ENCODE measurements at places on chromosomes 1 and 21.

DNA sequence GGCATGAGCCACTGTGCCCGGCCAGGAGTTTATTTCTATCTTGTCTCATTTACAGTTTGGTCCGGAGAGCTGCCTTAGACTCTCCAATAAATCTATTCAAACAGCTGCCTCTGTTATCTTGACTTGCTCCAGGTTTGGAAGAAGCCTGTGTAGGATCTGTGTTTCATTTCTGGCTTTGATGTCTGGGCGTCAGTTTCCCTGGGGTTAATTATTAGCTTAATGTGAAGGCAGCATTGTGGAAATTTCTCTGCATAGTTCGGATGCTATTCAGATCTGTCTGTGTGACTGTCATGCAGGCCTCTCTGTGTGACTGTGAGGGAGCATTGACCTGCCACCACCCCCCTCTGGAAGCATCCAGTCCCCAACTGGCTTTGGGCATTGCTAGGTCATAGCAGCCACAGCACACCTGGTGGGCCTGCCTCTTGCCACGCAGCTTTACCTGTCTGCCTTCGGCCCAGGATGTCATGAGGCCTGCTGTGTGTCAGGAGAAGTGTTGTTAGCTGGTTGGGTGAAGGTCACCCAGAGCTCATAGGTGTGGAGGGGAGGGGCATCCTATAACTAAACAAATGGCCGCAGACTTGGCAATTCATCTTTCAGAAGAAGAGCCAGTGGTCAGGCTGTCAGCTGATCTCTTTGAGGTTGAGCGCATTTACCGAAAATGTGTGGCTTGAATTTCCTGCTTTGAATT, 9.8 kb downstream of the IFNGR2 start:
- no peak for DNase-seq

DNA sequence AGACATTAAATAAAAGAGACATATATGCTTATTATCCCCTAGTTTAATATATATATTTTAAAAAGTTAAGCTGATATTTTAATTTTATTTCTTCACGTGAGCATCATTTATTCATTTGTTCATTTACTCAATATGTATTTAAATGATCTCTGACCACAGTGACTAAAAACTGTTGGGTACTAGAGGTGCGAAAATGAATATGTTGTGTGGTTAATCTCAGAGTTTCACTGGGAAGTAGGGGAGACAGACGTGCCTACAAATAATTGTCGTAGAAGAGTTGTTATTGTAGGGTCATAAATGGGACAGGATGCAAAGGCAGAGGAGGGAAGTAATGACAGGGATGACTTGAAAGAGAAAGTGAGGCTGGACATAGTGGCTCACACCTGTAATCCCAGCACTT, 213.0 kb upstream of the CACYBP start:
- DNase-seq, result no peak

GRCh38 chr1:223240122-223240521, 97.1 kb upstream of the TLR5 start:
- no peak for DNase-seq

GRCh38 chr1:147238053-147238902, 4.2 kb upstream of the CHD1L start:
- no peak for DNase-seq

GRCh38 chr1:205928317-205928716, 14.9 kb downstream of the SLC26A9 start:
- no peak for DNase-seq

DNA sequence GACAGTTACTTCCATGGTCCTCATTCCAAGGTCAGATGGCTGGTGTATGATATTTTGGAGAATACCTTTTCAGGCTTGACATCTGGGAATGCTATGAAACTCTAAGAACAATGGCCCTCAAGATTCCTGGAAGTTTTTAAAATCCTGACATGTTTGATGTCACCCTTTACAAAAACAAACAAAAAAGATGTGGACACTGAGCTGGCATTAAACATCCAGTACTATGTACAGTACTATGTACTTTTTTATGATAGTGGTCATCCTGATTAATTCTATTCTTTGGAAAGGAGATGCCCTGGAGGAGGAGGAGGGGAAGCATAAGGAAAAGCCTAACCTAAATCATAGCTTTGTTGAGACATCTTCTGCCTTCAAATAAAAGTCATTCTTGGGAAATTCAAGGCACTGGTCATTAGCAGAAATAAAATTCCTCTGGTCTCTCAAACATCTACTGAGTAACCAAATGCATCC, 235.4 kb downstream of the HMCN1 start:
- no peak for DNase-seq

- no peak for DNase-seq
Measured at GRCh38 chr1:1895060-1895418, 4.2 kb upstream of the GNB1 start.

DNA sequence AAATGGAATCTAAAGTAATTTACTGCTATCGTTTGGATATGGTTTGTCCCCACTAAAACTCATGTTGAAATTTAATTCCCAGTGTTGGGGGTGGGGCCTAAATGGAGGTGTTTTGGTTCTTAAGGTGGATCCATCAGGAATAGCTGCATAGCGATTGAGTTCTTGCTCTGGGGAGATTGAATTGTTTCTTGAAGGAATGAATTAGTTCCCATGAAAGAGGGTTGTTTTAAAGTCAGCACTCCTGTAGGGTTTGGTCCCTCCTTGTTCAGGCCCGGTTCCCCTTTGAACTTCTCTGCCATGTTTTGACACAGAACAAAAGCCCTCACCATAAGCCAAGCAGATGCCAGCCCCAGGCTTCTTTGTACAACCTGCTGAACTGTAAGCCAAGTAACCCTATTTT, 170.9 kb downstream of the COL11A1 start:
- DNase-seq, result no peak

- no peak for DNase-seq
Measured at GRCh38 chr1:101264697-101265096, 27.9 kb downstream of the S1PR1 start.

DNA sequence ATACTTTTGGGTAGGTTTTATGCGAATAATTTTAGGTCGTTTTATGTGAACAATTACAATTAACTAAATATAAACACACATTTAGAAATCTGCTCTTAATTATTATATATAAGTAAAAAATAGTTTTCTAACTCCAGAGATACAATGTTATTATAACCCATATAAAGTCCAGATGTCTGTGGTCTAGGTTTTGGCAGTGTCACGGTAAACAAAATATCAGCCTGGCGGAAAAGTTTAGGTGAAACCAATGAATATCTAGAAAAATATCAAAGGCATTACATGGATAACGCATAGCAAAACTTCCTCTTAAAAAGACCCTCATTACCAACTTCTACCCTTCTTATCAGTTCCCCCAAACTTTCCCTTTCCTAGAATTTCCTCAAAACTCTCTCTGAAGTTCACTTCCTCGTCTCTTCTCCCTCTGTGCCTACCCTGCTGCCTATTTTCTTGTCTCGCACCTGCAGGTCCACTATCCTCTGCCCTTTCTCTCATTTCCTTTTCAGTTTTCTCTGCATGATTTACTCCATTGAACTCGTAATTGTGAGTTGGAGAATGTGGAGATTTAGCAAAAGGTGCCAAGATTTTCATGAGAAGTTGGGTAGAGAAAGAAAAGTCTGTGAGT, 21.8 kb downstream of the VTCN1 start:
- DNase-seq, result no peak

DNA sequence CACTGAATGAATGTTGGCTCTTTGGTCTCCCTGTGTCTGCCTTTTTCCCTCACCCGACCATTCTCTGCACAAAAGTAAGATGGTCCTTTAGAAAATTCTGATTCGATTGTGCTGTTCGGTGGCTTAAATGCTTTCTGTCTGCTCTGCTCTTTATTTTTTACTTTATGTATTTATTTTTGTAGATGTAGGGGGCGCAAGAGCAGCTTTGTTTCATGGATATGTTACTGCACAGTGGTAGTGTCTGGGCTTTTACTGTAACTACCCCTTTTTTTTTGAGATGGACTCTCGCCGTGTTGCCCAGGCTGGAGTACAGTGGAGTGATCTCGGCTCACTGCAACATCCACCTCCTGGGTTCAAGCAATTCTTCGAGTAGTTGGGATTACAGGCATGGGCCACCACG, 15.7 kb downstream of the NLRP3 start:
- no peak for DNase-seq

- no peak for DNase-seq
Measured at GRCh38 chr1:30763651-30764248, 6.2 kb upstream of the LAPTM5 start.

DNA sequence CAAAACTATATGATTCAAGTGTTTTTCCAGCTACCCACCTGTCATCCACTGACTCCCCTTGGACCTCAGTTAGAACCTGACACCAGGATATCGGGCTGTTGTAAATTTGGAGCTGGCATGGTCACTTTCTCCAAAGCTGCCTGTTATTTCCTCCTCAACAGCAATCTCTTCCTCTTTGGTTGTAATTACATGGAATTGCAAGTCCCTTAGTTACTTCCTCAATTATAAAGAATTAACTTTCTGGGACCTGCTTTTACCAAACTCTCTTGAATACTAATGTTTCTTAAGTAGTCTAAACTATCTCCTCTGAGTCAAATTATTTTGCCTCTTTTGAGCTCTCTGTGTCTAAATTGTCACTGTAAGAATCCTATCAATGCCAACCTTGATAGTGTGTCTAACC, 150.3 kb upstream of the SGIP1 start:
- no peak for DNase-seq

DNA sequence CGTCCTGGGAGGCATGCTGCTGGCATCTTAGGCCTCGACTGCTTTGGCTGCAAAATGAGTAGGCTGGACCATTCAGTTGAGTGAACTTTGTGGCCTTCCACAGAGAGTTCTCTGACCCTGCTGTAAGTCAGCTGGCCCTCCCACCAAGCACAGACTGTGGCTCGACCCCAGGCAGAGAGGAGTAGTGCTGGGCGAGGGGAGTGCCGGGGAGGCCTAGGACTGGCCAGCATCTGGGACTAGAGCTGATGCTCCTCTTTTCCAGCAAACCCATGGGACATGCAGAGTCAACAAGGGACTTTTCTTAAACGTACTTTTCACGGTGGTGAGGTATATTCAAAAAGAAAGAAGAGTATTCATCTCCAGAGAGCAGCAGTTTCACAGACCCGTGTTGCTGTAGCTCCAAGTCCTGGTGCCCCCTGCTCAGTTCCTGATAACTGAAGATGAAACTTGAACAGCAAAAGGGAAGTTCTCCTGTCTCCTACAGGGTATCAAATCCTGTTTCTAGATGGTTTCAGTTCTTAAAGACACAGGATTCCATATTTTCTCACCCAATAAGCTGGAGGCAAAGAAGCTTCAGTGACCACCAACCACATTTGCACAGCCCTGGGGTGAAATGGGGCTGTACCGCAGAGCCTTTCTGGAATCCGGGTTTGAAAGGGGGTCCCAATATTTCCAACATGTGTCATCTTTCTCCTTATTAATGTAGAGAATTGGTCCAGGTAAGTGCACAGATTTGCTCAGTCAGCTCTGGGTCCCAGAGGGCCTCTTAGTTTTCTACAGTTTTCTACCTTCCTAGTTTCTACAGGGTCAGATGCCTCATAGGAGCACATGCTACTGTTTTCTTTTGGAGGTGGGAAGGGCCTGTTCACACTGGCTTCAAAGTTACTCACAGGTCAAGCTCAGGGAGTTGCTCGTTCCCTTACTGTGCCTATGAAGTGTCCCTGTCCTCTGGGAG, 20.9 kb downstream of the BATF3 start:
- no peak for DNase-seq

GRCh38 chr1:169312084-169312954, 55.3 kb downstream of the NME7 start:
- no peak for DNase-seq

DNA sequence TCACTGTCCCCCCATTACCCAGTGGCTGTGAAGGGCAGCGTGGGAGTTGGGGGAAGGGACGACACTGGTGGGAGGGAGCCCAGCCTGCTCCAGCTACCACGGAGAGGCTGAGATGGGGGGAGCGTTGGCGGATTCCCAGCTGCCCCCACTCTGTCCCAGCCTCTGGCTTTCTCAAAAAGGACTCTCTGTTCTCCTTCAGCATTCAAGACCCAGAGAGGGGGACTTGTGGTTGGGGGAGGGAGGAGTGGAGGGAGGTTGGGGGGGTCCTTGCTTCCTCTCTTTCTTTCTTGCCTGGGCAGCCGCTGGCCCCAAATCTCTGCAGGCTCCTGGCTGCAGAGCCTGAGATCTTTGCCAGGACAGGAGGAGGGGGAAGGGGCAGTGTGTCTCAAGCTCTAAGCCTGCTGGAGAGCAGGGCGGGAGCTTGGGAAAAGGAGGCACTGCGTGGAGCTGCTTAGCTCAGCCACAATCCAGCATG, 2.2 kb downstream of the ATP1A2 start:
- no peak for DNase-seq

GRCh38 chr1:177926201-177926600, 43.7 kb downstream of the SEC16B start:
- DNase-seq, result no peak
